Activated T-cell treated with anti-CD3 and anti-CD28 coated beads, Interleukin-2, amount 50 U/mL, for 48 hours (primary cell): ENCODE measurements at places on chromosomes 2 and 18.

- no peak for DNase-seq
Observed at GRCh38 chr2:67453310-67453709, 56.2 kb downstream of the ETAA1 start.

GRCh38 chr2:1546023-1546591 lies 132.8 kb downstream of the TPO start:
- peak; percentile 54 for DNase-seq

DNA sequence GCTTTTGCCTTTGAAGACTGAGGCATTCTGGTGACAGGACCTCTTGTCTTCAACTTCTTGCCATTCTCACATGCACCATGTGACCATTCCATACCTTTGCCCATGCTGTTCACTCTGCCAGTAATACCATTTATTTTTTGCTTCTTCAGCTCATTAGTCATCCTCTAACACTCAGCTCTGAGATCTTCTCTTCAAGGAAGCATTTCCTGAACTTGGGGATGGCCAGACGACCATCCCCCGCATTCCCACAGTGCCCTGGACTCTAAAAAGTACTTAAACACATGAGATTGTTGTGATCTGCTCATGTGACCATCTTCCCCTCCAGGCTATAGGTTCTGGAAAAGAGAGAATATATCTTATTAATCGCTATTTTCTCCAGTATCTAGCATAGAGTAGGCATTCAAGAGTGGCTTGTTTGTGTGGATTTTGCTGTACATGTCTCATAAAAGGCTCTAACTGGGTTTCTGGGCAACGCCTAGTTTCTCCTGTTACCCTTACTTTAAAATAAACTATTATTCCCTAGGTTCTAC lies 33.9 kb downstream of the PAX3 start:
- DNase-seq = no peak

DNA sequence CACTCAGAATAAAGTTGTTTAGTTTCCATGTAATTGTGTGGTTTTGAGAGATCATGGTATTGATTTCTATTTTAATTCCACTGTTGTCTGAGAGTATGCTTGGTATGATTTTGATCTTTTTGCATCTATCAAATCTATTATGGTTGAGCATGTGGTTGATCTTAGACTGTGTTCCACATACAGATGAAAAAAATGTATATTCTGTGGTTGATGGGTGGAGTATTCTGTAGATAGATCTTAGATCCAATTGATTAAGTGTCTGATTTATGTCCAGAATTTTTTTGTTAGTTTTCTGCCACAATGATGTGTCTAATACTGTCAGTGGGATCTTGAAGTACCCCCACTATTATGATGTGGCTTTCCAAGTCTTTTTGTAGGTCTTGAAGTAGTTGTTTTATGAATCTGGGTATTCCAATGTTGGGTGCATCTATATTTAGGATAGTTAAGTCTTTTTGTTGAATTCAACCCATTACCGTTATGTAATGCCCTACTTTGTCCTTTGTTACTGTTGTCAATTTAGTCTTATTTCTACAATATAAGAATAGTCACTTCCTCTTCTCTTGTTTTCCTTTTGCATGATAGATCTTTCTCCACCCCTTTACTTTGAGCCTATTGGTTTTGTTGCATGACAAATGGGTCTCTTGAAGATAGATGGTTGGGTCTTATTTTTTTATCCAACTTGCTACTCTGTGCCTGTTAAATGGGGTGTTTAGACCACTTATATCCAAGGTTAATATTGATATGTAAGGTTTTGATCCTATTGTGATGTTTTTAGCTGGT lies 101.8 kb downstream of the TRABD2A start:
- DNase-seq = no peak

DNA sequence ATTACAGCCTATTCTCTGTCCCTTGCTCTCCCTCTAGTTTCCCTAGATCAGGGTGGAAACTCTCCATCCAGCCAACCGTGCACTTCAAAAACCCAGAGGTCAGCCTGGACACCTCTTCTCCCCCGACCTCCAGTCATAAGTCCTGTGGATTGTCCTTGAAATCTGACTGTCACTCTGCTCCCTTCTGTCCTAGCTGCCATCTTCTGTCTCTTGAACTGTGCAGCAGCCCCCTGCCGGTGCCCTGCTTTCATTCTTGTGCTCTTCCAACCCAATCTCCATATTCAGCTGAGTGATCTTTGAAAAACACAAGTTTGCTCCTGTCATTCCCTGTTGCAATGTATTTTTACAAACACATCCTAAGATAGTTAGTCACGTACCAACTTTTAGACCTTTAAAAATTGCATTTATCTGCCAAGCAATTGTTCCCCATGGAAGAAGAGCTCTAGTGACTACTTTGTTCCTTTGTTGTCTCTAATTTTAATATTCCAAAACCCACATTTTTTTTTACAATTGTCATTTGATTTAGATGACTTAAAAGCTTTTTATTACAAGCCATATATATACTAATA lies 254.3 kb downstream of the CAMKMT start:
- DNase-seq = no peak

GRCh38 chr2:55107436-55107835 lies 57.2 kb upstream of the RTN4 start:
- DNase-seq = no peak

GRCh38 chr2:989781-990467 lies 39.3 kb downstream of the SNTG2 start:
- DNase-seq = no peak

DNA sequence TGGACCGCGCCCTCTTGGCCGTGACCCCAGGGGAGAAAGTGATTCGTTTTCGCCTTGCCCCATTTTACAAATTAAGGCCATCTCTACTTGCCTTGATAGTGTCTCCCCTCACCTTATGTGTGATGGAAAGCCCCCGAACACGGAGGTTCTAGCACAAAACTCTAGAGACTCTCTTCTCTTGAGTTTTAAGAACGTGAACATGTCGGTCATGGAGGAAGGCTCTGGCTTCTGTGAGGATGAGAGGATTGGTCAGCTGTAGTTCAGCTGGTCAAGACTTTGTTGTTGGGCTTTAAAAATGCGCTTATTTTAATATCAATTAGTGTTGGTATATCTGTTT lies 828 bp downstream of the DYNC1I2 start:
- DNase-seq = no peak

- no peak for DNase-seq
Observed at GRCh38 chr2:119723784-119724467, 35.8 kb upstream of the PTPN4 start.

DNA sequence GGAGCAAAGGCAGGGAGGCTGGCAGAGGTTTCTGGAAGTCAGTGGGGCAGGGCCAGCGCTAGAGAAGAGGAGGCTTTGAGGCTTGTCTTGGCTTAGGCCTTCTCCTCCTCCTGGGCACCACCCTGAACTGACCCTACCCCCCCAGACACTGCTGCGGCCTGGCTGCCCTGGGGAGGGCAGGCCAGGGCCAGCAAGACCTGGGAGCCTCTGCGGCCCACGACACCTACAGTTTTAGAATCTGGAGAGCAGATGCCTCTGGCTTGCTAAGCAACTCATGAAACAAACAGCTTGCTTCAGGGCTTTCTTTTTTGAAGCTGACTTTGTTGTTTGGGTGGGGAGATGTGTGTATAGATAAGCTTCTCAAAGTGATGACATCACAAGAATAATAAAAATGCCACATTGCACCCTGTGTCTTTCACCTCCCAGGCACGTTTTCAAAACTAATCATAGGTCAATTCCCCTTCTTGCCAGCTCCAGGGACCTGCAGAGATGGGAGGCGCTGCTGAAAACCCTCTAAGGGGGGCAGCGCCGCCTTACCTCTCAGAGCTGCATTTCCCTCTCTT lies 46.2 kb upstream of the SMAD7 start:
- no peak for DNase-seq

DNA sequence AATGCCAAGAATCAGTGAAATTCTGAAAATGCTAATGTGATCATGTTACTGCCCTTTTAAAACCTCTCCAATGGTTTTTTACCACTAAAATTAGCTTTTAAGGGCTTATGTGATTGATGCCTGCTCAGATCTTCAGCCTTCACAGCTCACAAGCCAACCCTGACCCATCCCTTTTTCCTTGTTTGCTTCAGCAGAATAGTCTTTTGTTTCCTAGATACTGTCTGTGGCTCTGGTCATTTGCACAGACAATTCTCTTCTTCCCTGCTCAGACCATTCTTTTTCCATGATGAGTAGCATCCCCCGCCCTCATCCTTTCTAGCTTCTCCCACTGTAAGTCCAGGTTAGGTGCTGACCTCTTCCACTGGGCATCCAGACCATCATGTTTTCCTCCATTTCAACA lies 164.9 kb upstream of the NT5C1B start:
- no peak for DNase-seq

GRCh38 chr2:86199834-86200177 lies 549 bp downstream of the MRPL35 start:
- DNase-seq = no peak

DNA sequence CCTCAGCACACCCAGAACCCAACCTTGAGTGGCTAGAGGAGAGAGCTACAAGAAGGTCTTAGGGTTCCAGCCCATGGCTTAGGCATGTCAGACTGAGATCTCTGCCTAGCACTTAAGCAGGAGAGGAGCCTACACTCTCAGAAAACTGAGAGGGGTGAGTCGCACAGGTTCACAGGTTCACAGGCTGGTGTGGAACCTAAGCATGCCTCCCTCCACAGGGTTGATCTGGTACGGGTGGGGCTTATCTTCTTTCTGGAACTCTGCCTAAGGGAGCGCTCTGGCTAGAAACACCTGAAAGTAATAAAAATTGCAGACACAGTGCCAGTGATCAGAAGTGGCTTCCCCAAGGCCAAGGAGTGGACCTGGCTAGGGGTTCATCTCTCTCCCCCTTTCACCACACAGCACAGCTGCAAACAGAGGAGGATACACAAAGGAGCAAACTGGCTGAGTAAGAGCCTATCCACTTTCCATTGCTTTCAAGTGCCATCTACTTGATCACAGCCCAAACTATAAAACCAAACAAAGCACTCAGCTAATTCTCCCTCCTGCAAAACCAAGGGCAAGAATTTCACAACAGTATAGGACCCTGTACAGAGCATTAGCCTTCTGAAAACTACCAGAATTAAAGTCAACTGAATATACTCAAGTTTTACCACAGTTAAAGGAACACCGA lies 481.9 kb upstream of the SETBP1 start:
- DNase-seq = no peak

DNA sequence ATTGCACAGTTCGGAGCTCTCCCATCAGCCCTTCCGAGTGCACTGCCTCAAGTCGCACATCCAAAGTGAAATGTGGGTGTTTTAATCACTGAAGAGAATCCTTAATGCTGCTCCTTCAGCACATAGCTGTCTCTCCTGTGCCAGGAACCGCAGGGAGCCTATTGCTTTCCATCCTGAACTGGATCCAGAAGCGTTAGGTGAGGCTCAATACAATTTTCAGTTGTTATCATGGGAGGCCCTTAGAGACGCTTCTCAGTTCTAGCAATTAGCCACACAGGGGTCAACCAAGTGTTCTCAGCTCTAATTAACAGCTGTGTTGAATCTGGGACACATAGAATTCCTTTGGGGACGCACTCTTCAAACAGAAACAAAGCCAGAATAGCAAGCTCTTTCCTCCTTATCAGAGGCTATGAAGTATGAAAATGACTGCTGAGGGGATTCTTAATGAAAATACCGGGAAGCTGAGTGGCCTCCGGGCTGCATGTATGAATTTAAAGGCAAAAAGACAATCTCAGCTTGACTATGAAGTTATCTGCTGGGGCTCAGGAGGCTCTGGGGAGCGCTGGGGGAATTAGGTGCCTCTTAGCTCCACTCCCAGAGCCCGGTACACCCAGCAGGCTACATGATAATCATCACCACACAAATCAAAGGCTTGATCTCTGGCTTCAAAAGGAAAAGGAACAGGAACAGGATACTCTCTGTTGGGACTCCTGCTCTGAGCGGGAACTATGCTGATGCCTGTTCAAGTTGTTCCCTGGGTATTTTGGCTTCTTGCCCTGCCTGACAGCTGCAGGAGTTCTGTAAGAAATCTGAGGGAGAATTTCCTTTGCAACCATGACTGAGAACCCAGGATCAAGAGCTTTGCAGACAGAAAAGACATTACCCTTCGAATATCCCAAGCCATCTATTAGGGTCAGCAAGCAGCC lies 55.4 kb upstream of the NCOA1 start:
- DNase-seq = no peak

DNA sequence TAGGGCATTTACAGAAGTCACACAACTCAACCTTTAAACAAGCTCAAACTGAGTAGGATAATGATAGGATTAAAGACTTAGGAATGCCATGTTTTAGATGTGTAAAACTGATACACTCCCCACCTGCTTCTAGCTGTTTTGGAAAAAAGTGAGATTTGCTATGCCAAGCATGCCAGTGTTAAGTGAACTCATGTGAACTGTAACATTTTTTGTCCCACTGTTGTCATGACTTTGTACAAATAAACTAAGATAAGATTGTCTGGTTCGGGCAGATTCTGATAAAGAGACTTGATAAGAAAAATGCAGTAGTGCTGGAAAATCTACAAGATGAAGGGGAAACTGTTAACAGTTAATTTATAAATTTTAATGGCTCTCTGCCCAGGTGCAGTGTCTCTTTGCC lies 66.5 kb downstream of the GLS start:
- DNase-seq = no peak

- DNase-seq = no peak
Observed at GRCh38 chr18:50614838-50615237, 55.0 kb downstream of the MAPK4 start.

GRCh38 chr18:35477497-35477896 lies 20.3 kb downstream of the INO80C start:
- DNase-seq = no peak

DNA sequence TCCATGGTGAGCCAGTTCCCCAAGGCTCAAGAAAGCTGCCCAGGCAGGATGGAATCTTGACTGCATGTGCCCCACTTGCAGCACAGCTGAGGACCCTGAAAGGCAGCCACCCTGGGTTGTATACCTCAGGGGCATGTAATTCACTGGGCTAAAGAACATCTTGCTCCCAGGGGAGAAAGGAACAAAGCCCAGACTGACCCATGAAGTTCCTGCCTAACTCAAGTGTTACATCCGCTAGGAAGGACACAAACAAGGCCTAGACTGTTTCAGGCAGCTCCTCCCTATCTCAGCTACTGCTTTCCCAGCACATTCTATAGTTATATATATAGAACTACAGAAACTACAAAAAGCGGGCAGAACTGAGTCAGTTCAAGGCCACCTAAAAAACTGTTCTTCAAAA lies 69.0 kb downstream of the RBM43 start:
- no peak for DNase-seq

- no peak for DNase-seq
Observed at GRCh38 chr2:148058641-148059040, 37.8 kb downstream of the MBD5 start.

- no peak for DNase-seq
Observed at GRCh38 chr18:6449213-6449612, 34.5 kb upstream of the L3MBTL4 start.

DNA sequence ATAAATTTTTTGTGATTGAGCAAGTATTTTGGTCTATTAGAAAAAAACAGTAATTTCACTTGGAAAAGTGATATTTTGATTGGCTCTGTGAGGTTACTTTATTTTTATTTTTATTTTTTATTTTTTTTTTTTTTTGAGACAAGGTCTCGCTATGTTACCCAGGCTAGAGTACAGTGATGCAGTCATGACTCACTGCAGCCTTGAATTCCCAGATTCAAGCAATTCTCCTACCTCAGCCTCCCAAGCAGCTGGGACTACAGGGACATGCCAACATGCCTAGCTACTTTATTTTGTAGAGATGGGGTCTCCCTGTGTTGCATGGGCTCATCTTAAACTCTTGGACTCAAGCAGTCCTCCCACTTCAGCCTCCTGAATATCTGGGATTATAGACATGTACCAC lies 60.9 kb upstream of the MGAT5 start:
- DNase-seq = no peak

- DNase-seq = no peak
Observed at GRCh38 chr18:75154259-75154658, 54.7 kb downstream of the PTGR3 start.

- DNase-seq = no peak
Observed at GRCh38 chr18:9700261-9700796, 7.8 kb upstream of the RAB31 start.
